ENCODE measurements at places on chromosomes 4 and X.

DNA sequence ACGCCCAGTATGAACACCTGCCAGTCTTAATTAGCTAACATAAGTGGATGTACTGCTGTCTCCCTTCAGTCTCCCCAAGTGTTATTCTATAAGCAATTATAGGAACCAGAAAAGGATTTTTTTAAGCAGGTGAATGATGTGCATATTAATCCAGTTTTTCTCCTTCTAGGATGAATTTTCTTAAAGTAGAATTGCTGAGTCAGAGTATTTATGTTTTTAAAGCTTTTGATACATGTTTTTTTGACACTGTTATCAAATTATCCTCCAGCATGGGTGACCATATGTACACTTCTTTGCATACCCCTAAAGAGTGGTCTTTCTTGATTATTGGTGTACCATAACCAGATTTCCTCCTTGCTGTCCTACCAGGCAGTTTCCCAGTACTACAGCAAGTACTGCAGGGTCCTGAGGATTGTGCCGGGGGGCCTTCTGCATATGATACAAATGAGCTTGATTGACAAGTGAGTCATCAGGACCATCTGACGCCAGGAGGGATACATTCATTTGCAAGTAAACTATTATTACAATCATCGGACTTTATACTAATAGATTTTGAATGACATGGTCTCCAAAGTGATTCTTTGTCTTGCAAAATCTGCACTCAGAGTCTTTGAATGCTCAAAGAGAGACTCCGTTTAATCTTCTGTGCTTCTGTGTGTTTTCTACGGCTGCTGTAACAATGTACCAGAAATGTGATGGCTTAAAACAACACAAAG, 10.7 kb upstream of the PCYT1B start:
- no peak for DNase-seq

DNA sequence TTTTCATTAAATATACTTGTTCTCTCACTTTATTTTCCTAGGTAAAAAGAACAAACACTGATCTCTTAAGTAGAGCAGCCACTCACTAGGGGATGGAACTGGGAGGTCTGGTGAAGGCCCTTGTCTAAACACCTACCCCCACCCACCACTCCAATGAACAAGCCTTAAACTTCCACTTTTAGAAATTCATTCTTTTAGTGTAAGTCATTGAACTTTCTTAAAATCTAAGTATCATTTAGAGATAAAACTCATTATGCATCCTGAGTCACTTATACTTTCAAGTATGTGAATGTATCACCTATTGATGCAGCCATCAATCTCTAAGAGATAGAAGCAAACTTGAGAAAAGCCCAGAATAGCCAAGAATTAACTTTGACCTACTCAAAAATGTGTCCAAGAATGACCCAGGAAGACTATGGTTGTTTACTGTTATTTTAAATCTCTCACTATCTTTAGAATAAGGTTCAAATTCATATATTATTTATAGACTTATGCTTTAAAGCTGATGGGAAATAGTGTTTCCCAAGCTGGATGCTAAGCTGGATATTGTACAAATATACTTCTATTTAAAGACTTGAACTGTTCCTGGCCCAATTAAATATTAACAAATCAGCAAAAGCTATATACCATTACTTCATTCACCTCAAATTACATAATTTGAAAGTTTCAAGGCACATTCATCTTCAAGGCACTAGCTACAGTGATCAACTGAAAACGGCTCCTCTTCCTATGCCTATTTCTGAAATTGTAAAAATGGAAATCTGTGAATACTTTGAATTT, 49.5 kb downstream of the CAMK2D start:
- DNase-seq: no peak

DNA sequence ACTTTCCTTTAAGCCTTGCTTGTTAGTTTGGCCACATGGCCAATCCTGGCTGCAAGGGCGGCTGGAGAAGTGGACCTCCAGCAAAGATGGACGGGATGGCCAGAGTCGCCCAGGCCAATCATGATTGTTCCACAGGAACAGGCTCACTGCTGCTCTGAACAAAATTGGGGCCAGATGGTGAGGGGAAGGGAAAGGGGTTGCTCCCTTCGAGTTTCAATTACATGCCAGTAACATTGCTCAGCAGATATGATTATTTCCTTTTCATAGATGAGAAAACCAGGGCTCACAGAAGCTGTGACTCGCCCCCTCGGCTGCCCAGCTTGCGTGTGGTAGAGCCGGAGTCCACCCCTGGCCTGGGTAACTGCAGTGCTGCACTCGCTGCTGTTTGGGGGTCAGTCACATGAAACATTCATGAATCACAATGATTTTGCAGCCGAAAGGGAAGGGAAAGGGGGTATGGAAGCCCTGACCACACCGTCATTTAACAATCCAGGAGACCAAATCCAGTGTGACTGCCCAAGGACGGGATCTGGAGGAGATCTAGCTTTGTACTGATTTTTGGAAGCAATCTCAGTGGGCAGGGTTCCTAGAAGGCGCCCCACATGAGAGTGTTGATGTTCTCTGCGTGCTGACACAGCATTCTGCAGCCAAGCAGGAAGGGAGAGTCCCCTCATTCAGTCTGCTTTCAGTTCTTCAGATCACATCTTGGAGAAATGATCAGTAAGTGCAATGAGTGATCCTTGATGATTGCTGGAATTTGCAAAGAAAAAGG, 77.3 kb upstream of the MSX1 start:
- no peak for DNase-seq

DNA sequence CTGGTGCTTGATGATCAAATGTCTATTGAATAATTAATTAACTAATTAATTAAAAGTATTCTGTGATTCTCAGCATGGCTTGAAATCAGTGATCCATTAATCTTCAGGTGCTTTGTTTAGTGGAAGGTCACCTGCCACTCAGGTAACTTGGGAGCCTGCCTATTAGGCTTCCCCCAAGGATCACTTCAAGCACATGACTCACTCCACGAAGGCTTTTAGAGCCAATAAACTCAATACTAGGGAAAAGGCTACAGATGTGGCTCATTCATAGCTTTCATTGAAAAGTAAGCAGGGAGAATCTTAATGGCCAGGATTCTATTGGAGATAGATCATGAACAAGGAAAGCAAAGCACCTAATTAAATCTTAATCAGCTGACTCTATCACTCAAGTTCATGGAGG, 21.3 kb downstream of the AREG start:
- DNase-seq: no peak

DNA sequence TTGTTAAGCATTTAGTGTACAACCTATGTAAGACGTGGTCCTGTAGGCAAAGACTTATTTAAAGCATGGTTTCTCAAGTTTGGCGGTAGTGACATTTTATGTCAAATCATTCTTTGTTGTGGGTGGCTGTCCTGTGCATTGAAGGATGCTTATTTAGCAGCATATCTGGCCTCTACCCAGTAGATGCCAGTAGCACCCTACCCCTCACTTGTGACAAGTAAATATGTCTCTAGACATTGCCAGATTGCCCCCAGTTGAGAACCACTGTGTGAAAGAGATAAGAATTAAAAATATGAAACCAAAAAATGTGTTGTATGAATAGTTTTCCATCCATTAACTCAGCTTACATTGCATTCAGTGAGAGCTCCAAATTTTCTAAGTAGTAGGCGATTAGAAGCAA, 25.5 kb downstream of the MMAA start:
- no peak for DNase-seq

DNA sequence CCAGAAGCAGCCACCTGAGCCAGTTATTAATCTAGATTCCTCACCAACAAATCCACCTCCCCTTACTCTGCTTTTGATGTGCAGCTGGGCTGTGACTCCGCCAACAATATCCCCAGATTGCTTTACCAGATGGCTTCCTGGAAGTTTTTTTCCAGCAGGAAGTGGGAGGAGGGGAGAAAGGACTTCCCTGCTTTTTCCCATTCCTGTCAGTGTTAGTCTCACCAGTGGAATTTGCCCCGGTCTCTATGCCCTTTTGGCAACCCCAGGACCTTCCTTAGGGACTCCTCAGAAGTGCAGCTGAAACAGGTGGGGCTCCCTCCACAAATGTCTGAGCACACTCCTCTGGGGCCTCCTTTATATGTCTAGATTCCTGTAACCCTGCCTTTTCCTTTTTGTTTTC, 465.2 kb upstream of the IGFBP7 start:
- DNase-seq: no peak

Data from T-helper 22 cell (primary cell).